ENCODE measurements at places on chromosomes 7 and 10. TPM values are rescaled to one million over a fixed set of nuclear protein-coding genes. Genes with fewer than 3 reads are reported as not detected.

The H2BK1 gene
- total RNA-seq: not detected

The ZDHHC16 gene
- total RNA-seq: 35.9 TPM

The GOLGA7B gene
- total RNA-seq: 0.50 TPM

The TUBB8 gene
- not detected for total RNA-seq

The AOAH gene
- 24.7 TPM for total RNA-seq

The TBX20 gene
- not detected for total RNA-seq

The CLDN3 gene
- 180 TPM for total RNA-seq

The FZD8 gene
- total RNA-seq: 18.8 TPM

The GBX1 gene
- total RNA-seq: not detected

The SLC13A1 gene
- total RNA-seq: 10.1 TPM

The REEP3 gene
- total RNA-seq: 34.6 TPM

The ENTPD7 gene
- 16.1 TPM for total RNA-seq

The RET gene
- 3.1 TPM for total RNA-seq

The FOXI2 gene
- 1.1 TPM for total RNA-seq

The MACC1 gene
- total RNA-seq: 72.6 TPM

The TMEM196 gene
- total RNA-seq: 0.06 TPM

The TAC1 gene
- 2.0 TPM for total RNA-seq

The ANKRD30A gene
- not detected for total RNA-seq

The GRK5 gene
- 18.7 TPM for total RNA-seq

The AKR1E2 gene
- 5.8 TPM for total RNA-seq

The RBM20 gene
- total RNA-seq: 2.1 TPM

The CALY gene
- 0.41 TPM for total RNA-seq

The FRA10AC1 gene
- total RNA-seq: 15.6 TPM

The MYPN gene
- total RNA-seq: 0.06 TPM

The CCDC146 gene
- 15.4 TPM for total RNA-seq

The FAM131B gene
- 0.82 TPM for total RNA-seq

The GPNMB gene
- 60.6 TPM for total RNA-seq
